ENCODE measurements at places on chromosomes 11 and 22.
A peak's percentile ranks its signal among the peaks of the same experiment; 100 is the strongest.

GRCh38 chr11:33633251-33634003, 67.2 kb downstream of the C11orf91 start:
- peak; percentile 57 for DNase-seq

- DNase-seq = no peak
Observed at GRCh38 chr11:26243426-26243825, 88.5 kb upstream of the ANO3 start.

DNA sequence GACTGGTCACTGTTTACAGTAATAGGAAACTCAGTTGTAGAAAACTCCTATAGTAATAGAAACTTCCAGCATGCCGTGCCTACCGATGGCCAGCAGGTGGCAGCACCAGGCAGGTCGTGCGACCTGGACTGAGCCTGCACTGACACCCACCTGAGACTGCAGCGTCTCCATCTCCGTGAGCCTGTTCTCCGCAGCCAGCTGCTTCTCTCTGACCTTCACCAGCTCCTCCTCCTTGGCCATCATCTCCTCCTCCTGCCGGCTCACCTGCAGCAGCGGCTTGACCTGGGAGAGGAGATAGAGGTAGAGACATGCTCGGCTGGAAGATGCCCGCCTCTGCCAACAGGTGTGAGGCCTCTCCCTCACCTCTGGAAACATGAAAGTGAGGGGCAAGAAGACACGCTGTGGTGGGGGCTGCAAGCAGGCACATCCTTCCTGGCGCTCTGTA, 48.5 kb downstream of the APOL1 start:
- DNase-seq = peak; percentile 46

DNA sequence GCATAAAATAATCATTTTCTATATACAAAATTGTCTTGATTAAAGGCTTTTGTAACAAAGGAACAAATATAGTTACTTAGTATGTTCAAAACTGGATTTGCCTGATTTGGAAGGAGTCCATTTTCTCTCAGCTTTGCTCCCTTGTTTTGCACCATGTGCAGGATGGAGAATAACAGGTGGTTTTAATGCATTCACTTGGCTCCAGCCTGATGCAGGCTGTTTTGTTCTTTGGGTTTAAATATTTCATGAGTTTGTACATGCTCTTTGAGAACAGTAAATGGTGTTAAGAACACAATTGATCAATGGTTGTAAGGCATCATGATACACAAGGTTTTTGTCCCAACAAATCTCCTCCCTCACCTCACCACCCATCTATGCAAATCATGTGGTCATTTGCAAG, 886.9 kb upstream of the CCDC90B start:
- DNase-seq = no peak

DNA sequence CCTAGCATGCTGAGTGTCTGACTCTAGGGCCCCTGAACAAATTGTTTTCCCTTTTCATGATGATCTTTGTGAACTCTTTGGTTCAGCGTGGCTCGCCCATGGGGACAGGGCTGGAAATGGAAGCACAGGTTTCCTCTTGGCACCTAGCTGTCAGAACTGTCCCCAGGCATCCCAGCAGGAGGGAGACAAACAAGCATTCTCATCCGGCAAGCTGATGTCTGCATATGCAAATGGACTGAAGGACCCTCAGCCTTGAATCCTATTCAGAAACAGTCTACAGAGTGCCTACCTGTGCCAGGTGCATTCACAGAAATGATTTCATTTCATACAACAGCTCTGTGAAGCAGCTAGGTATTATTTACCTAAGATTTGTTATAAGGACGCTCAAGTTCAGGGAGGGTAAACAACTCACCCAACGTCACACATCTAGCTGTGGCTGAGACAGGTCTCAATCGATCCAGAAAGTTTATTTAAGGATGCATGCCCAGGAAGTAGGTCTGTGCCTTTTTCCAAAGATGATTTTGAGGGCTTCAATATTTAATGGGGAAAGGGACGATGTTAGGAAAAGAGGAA, 176.4 kb downstream of the KIRREL3 start:
- peak; percentile 49 for DNase-seq

GRCh38 chr11:88414385-88414861, 76.9 kb upstream of the CTSC start:
- peak; percentile 72 for DNase-seq

- peak; percentile 39 for DNase-seq
Observed at GRCh38 chr11:83612891-83613766, 327.0 kb upstream of the CCDC90B start.

DNA sequence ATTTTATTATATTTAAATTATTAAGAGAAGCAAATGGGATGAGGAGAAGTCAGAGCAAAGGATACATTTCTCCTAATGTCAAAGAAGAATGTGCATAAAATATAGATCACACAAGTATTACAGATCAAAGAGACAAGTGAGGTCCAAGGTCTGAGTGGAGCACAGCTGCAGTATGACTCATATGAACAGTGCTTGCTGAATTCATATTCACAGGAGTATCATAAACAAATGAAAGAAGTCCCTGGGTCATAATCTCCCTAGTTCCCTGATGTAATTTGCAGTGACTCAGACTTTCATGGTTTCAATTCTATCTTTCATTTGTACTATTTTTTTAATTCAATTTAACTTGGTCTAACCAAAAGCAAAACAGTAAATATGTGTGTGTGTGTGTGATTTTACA, 499.0 kb upstream of the CCDC179 start:
- no peak for DNase-seq

DNA sequence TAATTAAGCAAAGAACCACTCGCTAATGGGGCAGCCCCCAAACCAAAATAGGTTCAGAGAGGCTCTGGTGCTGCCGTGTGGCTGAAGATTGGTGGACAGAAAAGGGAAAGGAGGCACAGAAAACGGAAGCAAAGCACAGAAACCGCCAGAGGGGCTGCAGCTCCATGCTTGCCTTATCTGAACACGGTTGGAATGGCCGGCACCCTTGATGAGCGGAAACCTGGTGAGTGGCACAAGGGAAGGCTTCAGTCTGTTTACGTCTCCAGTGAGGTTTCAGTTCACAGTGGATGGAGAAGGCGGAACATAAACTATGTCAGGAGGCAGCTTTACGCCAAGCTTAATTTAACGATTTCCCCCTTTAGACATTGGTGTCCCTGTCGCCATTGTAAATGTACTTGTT, 5.2 kb upstream of the PRR33 start:
- DNase-seq = no peak

- no peak for DNase-seq
Observed at GRCh38 chr11:33772300-33772699, 2.0 kb downstream of the FBXO3 start.

GRCh38 chr11:118763041-118763440, 27.9 kb downstream of the DDX6 start:
- no peak for DNase-seq

GRCh38 chr11:134515081-134515960, 103.3 kb upstream of the B3GAT1 start:
- no peak for DNase-seq

GRCh38 chr11:74925281-74925680, 23.6 kb downstream of the XRRA1 start:
- DNase-seq = no peak

DNA sequence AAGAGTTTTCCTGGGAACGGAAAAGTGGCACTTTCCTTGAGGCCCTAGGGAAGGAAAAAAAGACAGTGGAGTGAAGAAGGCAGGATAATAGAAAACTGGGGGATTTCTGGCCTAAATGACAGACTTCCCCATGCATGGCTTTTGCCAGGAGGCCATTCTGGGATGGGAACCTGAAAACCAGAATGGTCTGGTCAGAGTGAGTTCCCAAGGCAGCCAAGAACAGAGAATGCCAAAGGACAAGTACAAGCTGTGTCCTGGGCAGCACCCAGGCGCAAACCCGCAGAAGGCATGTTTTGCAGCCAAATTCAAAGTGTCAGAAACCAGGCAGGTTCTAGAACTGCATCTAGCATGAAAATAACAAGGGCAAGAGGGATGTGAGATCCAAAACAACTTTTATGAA, 162.4 kb downstream of the SPON1 start:
- DNase-seq = no peak

GRCh38 chr22:45823336-45823735, 151.7 kb downstream of the ATXN10 start:
- DNase-seq = no peak

DNA sequence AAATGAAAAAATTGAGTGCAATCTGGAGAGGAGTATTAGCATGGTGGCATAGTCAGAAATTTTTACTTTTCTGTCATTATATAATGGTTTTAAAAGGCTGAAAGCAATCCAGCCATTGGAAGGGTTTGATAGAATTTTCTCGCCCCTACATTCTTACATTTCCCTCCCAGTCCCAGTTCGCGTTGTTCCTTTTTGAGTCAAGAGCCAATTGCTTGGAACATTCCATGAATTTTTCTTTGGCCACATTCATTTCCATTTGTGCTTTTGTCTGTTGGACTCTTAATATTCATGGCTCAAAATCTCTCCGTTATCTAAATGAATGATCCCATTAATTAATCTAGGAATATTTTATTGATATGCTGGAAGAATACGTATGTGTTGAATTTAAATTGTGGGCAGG, 66.0 kb downstream of the GRK3 start:
- DNase-seq = no peak

GRCh38 chr11:96331699-96332116, 11.3 kb downstream of the MAML2 start:
- no peak for DNase-seq

GRCh38 chr11:118618115-118618990, 10.9 kb downstream of the PHLDB1 start:
- no peak for DNase-seq

DNA sequence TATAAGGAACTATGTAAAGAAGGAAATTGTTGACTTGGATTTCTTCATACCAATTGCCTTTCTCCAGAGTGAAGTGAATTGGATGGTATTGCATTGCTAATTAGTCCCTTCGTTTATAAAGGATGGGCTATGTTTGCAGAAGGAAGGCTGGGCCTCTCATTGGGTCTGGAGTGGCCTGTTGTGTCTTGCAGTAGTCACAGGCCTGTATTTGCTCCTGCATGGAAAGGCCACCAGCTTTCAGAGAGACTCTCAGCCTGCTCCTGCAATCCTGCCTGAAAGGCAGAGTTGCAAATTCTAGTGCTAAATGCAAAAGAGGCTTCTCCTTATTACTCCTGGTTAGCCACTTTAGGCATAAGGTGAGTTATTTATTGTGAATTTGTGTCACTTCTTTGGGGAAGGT, 103.8 kb downstream of the EXT2 start:
- DNase-seq = no peak

All from NCI-H2081 (cell line).